ENCODE measurements at places on chromosomes 11 and 22.

DNA sequence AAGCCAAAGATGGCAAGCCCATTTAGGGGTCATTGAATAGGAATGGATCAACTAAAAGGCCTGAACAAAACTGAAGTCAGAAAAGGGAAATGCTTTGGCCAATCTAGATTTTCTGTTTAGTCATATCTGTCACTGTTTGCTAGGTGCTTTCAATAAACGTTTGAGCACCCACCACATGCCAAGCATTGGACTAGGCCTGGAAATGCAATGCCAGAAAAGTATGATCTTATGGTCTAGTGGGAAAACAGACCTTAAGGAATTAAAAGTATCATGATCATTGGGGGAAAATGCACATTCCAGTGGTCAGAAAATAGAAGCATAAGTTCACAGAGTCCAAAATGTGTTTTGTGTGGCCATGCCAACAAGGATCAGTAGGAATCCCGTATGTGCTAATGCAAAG lies 76.8 kb upstream of the BIRC3 start:
- no peak overlapping the region for H3K27ac ChIP-seq
- H3K36me3 ChIP-seq = no peaks in the 10 kb centered on the region
- H3K4me1 ChIP-seq = peaks cover 9% of the 10 kb centered on the region
- no peak overlapping the region for H3K4me3 ChIP-seq

- H3K27me3 ChIP-seq = no peaks in the 10 kb centered on the region
- DNase-seq = no peak
- H3K27ac ChIP-seq = no peak overlapping the region
- no peaks in the 10 kb centered on the region for H3K4me1 ChIP-seq
- peaks cover 3% of the 10 kb centered on the region for H3K36me3 ChIP-seq
Measured at GRCh38 chr11:73972187-73972586, 10.5 kb downstream of the UCP2 start.

- H3K27ac ChIP-seq = peak within 1 kb of the TSS; percentile 88
- H3K4me3 ChIP-seq = peak within 1 kb of the TSS; percentile 82
Measured at GRCh38 chr11:65572356-65573051, at the start of gene FAM89B. Gene FAM89B (plus strand): TSS chr11:65572538. CDS start chr11:65572670, 132 bp downstream.

- H3K4me3 ChIP-seq = no peak overlapping the region
- no peak overlapping the region for H3K27ac ChIP-seq
- DNase-seq = no peak
- H3K4me1 ChIP-seq = no peaks in the 10 kb centered on the region
- H3K36me3 ChIP-seq = no peaks in the 10 kb centered on the region
Measured at GRCh38 chr22:33639588-33640254, 280.6 kb downstream of the LARGE1 start.

DNA sequence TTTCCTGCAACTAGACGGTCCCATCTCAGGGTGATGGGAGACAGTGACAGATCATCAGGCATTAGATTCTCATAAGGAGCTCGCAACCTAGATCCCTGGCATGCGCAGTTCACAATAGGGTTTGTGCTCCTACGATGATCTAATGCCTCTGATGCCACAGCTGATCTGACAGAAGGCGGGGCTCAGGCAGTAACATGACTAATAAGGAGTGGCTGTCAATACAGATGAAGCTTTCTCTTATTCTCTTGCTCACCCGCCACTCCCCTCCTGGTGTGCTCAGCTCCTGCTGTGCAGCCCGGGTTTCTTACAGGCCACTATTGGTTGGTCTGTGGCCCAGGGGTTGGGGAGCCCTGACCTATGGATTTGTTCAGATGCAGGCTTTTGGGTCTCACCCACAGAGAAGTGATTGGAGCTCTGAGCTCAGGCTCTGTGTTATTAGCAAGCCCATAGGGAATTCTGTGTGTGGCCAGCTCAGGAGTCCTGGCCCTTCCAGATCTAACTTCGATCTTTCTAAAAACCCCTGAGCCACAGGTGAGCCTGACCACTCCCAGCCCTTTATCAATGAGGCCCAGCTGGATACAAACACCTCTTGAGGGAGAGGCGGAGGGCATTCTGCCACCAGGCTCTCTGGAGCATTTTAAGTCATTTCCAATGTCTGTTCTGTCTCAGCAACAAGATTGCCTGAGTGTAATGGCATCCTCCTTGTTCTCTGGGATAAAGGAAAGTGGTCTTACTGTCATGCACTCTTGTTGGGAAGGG lies 351.8 kb downstream of the BUD13 start:
- no peak for DNase-seq
- no peaks in the 10 kb centered on the region for H3K36me3 ChIP-seq
- no peaks in the 10 kb centered on the region for H3K4me1 ChIP-seq
- H3K4me3 ChIP-seq = no peak overlapping the region

- no peak for DNase-seq
- H3K36me3 ChIP-seq = no peaks in the 10 kb centered on the region
- no peaks in the 10 kb centered on the region for H3K4me1 ChIP-seq
- H3K27ac ChIP-seq = no peak overlapping the region
- no peaks in the 10 kb centered on the region for H3K27me3 ChIP-seq
Measured at GRCh38 chr11:87251560-87251959, 213.8 kb downstream of the TMEM135 start.
